Activated CD8-positive, alpha-beta memory T cell treated with anti-CD3 and anti-CD28 coated beads for 1 hour (primary cell): ENCODE measurements at places on chromosomes 16 and 17.

- DNase-seq: no peak
Measured at GRCh38 chr17:1839516-1839915, 9.7 kb downstream of the RPA1 start.

DNA sequence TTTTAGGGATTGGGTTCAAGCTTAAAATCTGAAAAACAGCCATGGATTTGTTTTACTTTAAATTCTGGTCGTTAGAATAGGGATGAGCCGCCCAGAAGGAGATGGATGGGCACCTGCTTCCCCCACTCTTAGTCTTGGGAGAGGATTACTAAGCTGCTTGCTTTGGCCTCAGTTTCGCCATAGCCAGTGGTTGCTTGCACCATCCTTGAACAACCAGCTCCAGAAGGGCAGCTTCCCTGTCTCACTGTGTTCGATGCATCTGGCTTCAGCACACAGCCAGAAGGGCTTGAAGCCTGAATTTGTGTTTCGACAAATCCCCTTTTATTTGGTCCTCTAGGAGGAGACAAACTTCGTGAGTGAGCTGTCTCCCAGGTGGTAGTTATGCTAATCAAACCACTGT is 7.1 kb downstream of the CYB5D2 start:
- DNase-seq: no peak

- no peak for DNase-seq
Measured at GRCh38 chr17:80964859-80965580, 26.6 kb upstream of the CHMP6 start.

DNA sequence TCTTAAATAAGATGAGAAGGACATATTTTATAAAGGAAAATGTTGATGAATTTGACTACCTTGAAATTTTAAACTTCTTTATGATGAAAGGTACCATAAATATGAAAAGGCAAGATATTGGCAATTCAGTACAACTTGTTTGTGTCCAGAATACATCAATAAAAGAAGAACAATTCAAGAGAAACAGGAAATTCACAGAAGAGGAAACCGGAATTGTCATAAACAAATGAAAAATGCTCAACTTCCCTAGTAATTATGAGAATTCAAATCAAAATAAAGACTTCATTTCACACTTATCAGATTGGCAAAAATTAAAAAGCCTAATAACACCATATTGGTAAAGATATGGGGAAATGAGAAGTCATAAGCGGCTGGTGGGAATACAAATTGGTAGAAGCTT is 54.3 kb downstream of the WSB1 start:
- no peak for DNase-seq

DNA sequence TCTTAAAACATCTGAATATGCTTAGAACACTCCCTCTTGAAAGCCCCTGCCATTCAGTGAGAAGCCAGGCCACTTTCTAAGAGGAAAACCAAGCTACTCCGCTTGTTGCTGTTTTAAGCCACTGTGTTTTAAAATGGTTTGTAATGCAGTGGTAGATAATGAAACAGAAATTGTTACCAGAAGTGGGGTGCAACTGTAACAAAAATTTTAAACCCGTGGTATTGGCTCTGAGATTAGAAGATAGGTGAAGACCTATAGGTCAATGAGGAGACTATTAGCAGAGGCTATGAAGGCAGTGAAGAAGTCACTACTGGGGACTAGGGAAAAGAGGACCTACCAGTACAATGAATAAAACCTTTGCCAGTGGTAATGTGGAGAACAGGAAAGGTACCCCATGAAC is 266.5 kb downstream of the IRF8 start:
- DNase-seq: no peak

GRCh38 chr16:86040496-86040895 is 141.5 kb downstream of the IRF8 start:
- no peak for DNase-seq

- DNase-seq: no peak
Measured at GRCh38 chr16:86365513-86366273, 144.6 kb upstream of the FOXF1 start.

DNA sequence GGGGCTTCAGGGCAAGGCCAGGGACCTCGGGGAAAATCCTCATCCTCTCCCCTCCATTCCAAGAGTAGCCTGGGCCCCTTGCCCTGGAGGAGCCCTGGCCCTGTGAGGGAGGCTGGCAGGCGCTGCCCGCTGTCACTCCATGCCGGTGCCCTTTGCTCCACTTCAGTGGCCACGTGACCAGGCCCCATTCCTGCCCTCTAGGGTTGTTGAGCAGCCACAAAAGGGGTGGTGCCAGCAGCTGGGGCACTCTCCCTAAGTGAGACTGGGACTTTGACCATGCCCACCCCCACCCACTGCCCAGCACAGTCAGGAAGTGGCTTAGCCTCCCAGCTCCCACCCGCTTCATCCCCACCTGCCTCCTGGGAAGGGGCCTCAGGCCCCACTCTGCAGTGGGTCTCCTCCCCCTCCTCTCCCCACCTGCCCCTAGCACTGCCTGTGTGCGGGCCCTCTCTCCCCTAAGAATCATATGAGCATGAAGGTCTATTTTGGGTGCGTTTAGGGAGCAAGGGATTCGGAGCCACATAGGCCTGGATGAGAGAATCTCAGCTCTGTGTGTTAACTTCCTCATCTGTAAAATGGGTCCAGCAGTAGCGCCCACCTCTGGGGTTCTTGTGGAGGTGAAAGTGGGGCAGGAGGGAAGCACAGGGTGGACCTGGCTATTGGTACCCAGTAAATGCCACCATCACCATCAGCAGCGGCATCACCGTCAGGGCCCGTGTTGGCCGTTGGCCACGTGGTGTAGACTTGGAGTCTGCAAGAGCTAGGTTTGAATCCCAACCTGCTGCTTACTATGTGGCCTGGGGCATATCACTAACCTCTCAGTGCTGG is 7.2 kb downstream of the PDK2 start:
- DNase-seq: no peak

DNA sequence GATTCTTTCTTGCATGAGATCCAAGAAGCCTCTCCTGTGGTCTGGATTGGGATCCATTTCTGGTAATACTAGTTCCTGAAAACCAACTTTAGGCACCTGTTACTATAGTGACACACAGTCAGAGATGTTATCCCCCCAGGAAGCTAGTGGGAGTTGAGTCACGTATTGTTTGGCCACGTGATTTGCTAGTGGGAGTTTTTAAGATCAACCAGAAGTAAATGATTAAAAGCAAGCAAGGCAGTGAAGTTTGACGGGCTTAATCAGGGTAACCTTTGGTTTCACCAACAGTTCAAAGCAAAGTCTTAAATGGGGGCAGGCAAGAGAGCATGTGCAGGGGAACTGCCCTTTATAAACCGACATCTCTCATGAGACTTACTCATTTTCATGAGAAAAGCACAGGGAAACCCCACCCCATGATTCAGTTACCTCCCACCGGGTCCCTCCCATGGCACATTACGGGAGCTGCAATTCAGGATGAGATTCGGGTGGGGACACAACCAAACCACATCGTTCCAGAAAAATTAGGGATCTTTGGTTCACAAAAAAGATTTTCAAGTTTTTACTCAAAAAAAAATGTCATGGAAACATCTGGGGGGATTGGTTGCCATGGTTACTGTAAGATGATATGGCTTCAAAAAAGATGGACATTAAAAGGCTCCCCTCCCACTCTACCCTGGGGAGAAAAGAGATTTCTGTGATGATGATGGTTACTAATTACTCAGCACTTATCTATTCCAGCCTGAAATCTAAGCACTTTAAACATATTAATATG is 483.1 kb upstream of the ERCC4 start:
- DNase-seq: no peak

GRCh38 chr17:40582328-40582901 is 17.1 kb upstream of the CCR7 start:
- no peak for DNase-seq

DNA sequence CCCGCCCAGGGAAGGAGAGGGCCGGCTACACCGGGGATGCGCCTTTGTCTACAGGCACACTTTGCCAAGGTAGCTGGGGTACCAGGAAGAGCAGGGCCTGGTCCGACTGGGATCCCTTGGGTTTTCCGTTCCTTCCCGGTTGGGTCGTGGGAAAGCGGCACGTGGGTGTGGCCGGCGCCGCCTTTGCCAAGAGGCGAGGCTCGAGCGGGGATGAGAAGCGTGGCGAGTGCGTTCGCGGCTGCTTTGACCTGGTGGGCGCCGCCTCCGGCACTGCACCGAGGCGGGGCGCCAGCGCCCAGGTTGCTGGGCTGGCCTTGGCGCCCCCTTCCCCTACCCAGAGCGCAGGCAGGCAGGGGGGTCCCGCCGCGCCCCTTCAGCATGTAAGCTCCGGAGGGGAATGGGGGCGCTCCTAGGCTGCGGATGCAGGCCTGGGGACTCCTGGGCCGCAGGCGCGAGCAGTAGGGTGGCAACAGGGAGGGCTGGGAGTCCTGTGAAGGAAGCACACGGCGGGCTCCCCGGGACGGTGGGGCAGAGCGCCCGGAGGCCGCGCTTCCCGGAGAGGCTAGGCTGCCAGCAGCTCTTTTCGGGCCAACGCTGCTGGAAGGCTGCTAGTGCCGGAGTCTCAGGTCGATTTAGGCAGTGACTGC is 2.0 kb downstream of the HAS3 start:
- DNase-seq: no peak

DNA sequence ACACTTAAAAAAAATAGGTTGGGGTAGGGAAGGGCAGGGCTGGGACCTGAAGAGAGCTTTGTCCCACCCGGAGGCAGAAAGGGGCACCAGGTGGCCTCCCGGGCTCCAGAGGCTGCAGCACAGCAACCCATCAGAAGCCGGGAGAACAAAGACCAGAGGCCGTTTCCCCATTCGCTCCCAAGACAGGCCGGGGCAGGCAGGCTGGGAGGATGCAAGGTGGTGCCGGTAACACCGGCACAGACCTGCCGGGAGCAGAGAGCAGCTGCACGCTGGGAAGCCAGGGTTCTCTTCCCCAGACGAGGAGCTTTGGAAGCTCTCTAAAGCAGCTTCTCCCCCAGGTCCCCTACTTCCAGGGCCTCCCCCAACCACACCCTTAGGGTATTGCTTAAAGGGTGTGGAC is 5.6 kb downstream of the PPL start:
- DNase-seq: no peak

GRCh38 chr16:65740711-65741110 is 618.8 kb upstream of the CDH11 start:
- no peak for DNase-seq

DNA sequence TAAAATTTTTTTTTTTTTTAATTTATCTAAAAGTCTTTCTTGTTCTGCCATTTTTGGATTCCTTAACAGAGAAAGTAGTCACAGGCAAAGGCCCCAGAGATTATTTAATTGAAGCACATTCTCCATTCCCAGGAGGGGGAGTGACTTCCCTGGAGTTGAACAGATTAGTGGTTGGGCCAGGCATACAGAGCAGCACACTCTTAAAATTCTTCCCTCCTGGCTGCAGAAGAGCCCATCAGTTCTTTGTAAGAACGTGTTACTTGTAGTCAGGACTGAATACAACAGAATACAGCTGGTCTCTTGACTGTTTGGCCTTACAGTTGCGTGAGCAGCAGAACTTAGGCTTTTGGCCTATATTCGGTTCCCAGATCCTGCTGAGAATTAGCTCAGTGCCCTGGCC is 1.8 kb downstream of the ALKBH5 start:
- DNase-seq: no peak

DNA sequence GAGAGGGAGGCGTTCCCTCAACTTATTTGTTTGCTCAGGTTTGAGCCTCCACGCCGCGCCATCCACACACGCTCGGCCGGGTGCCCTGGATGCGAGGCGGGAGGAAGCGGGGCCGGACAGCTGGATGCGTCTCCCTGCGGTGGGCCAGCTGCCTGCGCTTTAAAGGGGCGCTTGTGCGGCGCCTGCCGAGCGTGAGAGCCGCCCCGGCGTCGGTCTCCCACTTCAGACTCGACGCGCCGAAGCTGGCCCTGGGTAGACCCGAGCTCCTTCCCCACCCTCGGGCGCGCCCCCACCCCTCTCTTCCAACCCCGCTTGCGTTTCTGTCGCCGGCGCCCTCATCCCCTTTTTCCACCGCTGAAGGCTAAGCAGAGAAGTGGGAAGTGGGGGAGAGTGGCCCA is 527 bp upstream of the CHAD start:
- no peak for DNase-seq

DNA sequence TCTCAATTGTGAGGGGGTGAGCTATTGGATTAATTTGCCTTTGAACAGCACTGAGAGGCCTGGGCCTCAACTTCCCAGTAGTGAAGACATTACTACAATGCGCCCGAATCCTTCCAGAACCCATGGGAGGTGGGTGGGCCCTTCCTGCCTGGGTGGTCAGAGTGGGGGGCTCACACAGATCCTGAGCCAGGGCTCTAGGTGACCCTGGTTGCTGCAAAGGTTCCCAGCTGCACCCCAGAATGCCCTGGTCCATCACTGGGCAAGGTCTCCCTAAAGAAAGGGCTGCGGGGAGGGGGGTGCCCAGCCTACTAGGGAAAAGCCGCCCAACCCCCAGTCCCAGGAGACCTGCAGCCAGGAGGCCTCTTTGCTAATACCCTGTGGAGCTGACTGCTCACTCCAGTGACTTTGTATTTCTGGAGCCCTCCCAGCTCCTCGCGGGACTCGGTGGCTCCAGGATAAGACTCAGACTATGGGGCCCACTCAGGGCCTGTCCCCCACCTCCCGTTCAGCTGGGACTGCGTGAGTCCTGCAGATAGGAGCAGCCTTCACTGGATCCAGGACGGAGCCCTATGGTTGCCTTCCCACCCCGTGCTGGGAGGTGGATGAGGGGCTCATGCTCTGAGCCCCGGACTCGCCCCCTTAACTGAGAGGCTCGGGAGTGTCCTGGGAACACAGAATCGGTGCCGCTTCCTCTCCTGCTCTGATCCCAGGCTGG is 40.2 kb downstream of the SLC7A5 start:
- no peak for DNase-seq

GRCh38 chr17:42581744-42582270 is 4.3 kb upstream of the PSMC3IP start:
- no peak for DNase-seq

DNA sequence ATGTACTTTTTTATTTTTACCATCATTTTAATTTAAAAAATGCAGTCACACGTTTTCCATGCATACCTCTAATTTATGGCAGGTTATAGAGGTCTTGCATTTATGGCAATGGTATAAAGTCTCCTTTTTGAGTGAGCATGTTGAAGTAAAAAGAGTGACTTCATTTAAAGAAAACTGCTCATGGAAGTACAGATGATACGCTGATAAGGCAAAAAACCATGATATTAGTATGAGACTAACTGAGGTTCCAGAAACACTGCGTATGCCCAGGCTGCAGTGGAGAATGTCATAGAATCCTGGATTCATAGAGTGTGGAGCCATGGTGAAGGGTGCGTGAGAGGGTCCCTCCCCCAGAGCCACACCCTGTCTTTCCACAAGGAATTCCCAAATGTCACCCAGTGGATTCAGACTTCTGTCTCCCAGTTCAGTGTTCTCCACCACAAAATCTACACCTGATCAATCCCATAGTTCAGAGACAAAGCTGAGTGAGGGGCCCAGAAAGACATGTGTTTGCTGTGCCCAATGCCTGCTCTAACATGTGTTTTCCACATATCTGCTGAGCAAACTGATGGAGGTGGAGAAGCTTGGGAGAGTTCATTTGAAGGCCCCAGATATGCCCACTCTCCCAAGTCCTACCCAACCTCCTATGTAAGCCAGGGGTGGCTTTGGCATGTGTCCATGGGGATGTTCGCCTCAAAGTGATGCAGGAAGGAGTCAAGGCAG is 69.4 kb downstream of the SLC6A2 start:
- DNase-seq: no peak

- no peak for DNase-seq
Measured at GRCh38 chr17:1029922-1030644, 33.2 kb downstream of the TIMM22 start.
